ENCODE measurements at places on chromosomes 2 and 18.

GRCh38 chr2:8984855-8985254 is 18.6 kb downstream of the MBOAT2 start:
- DNase-seq, result no peak

DNA sequence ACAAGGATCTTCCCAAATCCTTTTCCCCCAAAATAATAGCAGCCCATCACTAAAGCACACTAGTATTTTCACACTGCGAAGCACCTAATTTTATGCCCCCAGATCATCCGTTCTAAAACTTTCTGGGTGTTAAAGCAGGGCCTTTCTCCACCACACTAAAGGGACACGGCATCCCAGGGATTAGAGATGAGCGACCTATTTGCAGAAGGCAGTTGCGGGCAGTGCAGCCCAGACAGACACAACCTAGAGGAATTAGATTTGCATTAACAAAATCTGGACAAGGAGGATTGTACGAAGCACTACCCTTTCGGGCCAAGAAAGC is 402 bp downstream of the OSGEPL1 start:
- no peak for DNase-seq

GRCh38 chr2:72695676-72696075 is 130.2 kb downstream of the EXOC6B start:
- no peak for DNase-seq

DNA sequence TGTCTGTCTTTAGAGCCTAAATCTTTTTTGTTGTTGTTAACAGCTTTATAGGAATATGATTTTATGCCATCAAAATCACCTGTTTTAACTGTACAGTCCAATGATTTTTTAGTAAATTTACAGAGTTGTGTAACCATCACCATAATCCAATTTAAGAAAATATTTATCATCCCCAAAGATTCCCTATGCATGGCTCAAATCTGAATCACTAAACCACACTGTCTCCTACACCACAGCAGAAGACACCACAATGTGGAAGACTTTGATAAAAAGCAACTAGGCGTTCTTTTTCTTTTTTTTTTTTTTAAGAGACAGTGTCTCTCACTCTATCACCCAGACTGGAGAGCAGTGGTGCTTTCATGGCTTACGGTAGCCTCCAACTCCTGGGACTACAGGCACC is 99.6 kb downstream of the TXNL1 start:
- DNase-seq, result no peak

- no peak for DNase-seq
Measured at GRCh38 chr2:27705851-27706622, 42.3 kb downstream of the SLC4A1AP start.

DNA sequence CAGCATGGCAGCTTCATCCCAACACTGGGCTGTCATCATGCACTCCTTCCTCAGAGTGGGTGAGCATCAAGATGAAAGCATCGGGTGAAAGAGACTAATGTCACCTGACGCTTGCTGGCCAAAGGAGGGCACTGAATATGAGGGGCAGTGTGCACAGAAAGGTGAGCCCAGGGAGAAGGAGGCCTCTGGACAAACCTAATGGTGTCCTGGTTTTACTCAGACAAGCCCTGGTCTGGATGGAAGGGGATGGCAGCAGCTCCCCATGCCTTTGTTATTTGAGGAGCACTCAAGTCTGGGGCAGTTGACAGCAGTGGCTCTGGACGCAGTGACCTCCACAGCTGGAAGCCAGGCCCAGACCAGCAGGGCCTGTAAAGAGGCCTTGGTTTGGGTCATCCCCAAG is 209.7 kb downstream of the SMAD2 start:
- no peak for DNase-seq

GRCh38 chr2:98907966-98908905 is 27.8 kb downstream of the CRACDL start:
- no peak for DNase-seq

GRCh38 chr18:50301074-50301473 is 13.6 kb upstream of the CXXC1 start:
- no peak for DNase-seq

DNA sequence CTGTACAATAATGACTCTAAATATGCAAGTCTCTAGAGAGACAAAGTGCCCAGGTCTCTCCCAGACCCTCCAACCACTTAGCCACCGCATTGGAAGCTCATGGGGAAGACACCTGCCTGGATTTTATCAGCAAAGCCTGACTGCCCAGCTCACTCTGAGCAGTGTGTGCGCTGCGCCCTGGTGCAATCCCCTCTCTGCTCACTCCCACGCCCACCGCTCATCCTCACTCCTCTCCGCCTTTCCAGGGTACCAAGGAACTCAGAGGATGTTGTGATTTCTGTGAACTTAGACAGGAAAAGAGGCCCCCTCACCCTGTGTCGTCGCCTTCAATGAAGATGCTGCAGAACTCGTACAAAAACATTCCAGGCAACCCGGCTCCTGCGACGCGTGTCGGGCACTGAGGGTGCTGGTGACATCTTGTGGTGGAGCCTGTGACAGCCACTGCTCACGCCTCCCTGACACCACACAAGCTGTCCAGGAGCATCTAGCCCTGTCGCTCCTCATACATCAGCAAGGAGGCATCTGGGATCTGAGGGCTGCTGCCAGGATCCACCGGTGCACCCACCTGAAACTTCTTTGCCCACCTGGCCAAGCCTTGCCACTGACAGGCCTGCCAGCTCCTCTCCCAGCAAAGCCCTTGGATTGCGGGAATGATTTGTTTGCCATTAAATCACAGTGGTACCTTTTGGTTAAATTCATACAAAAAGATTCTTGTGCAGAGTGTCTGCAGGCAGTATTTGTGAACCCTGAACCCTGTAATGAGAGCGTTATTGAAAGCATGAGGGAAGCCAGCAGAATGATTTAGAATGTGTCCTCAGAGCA is 220.4 kb downstream of the ZNF516 start:
- no peak for DNase-seq

DNA sequence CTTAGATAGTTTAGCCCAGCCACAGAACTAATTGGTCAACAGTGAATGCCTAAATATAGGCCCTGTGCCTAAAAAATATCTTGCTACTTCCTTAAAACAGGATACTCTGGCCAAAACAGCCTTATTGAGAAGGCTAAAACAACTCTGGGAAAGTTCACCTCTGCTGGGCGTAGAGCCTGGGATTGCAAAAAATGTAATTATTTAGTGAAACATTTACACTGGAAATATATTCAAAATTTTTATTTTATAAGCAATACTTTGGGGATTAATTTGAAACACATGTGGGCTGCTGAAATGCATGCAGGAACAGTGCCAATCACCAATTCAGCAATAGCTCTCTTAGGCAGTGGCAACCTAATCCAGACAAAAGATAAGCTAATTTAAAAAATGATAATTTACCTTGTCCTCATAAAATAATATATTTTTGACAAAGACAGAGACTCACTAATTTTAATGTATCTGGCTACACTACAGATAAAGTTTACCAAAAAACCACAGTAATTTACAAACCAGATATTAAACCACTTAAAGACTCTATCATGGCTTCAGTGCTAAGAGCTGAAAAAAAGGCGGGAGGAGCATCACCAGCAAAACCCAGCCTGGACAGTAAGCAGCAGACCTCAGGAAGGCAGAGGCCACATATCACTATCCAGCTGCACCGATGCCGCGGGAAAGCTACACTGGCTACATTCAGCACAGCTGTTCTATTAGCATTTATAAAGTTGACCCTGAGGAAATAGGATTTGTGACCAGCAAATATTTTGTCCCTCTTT is 18.5 kb downstream of the TRAK2 start:
- DNase-seq, result no peak

GRCh38 chr2:2173633-2174032 is 157.4 kb downstream of the MYT1L start:
- no peak for DNase-seq

DNA sequence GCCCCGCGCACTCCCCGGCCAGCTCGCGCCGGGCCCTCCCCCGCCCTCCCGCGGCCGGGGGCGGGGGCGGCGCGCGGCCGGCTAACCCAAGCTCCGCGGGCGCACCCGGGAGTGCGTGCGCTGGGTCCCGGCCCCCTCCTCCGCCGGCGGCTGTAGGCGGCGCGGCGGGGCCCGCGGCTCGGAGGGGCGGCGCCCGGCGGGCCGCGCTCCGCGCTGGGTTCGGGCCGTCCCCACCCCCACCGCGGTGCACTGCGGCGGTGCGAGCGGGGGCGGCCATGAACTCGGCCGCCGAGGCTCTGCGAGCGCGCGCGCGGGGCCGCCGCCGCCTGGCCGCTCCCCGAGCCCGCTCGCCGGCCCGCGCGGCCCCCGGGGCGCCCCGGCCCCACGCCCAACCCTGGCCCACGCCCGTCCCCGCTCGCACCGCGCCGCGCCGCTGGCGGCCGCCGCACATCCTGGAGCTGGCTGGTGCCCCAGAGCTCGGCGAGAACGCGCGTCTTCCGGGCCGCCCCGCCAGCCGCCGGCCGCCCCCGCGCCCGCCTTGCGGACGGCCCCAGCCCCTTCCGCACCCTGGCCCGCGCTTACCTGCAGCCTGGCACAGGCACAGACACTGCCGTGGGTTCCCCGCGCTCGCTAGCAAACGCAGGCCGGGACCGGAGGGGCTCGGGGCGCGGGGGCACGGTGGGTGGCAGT is at the start of gene ZBTB14:
Gene ZBTB14 (minus strand): TSS at position 496 of the 690 bp plus-strand sequence. CDS start 2,480 bp downstream, outside the sequence.
- DNase-seq, result peak; percentile 69

GRCh38 chr2:134623046-134623445 is 95.8 kb downstream of the TMEM163 start:
- no peak for DNase-seq

GRCh38 chr18:48320639-48320945 is 88.6 kb downstream of the ZBTB7C start:
- no peak for DNase-seq

GRCh38 chr2:159960414-159960813 is 102.0 kb downstream of the PLA2R1 start:
- no peak for DNase-seq

GRCh38 chr2:50355891-50356290 is 676.0 kb downstream of the NRXN1 start:
- no peak for DNase-seq

GRCh38 chr18:7301094-7301493 is 70.2 kb downstream of the LRRC30 start:
- DNase-seq, result no peak

DNA sequence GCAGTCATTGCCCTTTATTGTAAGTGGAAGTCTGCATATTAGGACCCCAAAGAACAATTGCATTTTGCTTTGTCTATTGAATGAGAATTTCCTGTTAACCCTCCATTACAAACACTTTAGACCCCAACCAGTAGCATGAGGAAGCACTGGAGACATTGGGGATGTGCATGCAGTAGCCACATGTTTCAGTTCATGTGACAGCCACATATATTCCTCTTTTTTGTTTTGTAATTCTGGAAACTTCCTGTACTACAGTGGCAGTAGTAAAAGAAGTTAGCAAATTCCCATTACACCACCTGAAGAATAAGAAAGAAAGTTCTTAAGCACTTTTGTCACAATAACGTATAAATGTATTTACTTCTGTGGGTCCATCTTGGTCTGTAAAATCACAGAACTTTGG is 281.1 kb upstream of the SLC14A2 start:
- no peak for DNase-seq

DNA sequence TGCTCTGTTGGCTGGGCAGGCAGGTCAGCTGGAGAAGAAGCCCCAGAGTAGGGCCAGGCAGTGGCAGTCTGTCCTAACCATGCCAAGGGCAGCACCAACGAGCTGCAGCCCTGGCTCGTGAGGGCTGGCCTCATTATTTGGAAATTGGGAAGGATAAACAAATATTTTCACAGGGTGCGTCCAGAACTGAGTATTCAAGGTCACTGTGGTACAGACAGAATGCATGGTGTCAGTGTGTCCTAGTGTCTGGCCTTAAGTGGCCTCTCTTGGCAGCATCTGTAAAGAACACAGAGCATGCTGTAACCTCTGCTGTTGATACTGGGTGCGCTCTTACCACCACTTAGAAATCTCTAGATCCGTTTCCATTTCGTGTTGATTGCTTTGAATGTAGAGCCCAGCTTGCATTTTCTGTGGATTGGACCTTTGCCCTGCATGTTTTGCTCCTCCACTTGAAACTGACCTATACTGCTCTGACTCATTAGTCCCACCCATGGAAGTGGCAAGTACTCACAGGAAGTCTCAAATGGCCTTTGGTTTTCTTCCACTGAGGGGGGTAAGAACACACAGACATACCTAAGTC is 88.2 kb downstream of the GREB1L start:
- DNase-seq, result no peak

DNA sequence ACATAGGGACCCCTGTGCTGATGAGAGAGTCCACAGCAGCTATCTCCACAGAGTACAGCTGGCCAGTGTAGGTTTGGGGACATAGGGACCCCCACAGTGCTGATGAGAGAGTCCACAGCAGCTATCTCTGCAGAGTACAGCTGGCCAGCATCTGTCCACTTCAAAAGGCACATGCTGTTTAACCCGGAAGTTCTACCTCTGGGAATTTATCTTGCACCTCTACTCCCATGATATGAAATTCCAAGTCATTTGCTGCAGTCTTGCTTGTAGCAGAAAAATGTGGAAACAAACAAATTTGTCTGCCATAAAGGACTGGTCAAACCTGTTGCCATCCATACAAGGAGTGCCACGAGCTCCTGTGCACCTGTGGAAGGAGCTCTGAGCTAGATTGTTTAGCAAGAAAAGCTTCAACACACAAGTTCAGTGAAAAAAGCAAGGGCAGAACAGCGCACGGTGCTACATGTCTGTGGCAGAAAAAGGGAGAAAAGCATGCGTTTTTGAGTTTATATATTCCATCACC is 33.1 kb downstream of the LRRFIP1 start:
- no peak for DNase-seq

DNA sequence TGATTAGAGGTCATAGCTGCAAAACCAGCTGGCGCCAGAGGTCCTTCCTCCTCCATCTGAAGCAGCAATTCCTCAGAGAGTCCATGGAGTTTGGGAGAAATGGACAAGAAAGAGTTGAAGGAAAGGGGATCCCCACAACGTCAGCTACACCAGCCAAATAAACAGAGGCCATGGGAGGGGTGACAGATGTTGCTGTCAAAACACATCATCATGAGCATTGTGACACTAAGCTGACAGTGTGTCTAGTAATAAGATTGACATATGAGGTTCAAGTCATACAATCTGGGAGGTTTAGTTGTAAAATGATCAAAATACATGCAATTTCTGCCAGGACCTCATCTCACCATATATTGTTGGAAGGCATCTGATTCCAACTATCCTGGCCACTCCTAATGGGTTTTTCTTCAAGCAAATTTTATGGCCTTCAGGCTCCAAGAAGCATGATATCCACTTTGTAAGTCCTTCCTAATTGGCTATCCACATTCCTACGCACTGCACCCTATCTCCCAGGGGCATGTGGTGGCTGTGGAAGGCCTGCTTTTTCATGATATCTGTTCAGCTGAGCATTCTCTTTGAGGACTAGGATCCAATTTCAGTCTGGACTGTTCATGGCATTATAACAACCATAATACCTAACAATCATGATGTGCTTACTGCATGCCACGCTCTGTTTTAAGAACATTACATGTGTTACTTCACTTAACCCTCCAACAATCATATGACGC is 335.0 kb upstream of the ID2 start:
- no peak for DNase-seq

DNA sequence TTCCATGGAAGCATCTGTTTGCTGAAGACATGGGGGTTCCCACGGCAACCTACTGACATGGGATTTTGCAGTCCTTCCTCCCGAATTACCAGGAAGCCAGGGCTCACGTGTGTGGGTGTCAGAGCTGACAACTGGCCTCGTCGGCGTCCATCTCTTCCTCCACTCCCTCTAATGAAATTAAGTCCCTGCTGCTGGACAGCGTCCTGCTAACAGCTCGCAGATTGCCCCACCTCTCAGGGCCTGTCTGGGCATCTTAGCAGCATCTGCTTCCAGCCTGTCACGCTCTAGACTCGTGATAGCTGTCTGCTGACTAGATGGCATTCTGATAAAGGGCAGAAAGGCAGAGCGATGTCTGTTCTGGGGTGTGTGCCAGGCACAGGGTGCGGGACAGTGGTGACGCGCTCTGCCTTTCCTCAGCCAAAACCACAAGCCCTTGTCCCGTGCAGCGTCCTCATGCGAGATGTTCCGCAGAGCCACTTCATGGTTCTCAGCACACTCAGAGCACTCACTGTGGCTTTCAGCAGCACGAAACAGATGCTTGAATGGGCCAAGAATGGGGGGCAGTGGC is 161.1 kb downstream of the ARL4C start:
- peak; percentile 41 for DNase-seq

Measured in activated T-helper 1 cell treated with Interleukin-2 at 50 U/mL for 16 hours (primary cell).